Vagina (tissue), 2 donors: ENCODE measurements at places on chromosomes 13 and 19. TPM values are rescaled to one million over a fixed set of nuclear protein-coding genes. Genes with fewer than 3 reads are reported as not detected.

GRCh38 chr13:112998521-112999280 is 29.7 kb downstream of the MCF2L start:
- no peak overlapping the region for H3K27ac ChIP-seq
- peaks cover 24% of the 10 kb centered on the region for H3K4me1 ChIP-seq
- DNase-seq: no peak
- H3K36me3 ChIP-seq: no peaks in the 10 kb centered on the region
- H3K27me3 ChIP-seq: no peaks in the 10 kb centered on the region

- DNase-seq: no peak
- no peak overlapping the region for H3K4me3 ChIP-seq
- H3K27me3 ChIP-seq: no peaks in the 10 kb centered on the region
- no peak overlapping the region for H3K27ac ChIP-seq
Observed at GRCh38 chr13:31476753-31477152, 262.6 kb upstream of the RXFP2 start.

GRCh38 chr19:39677961-39678889 is 22.5 kb downstream of the LGALS16 start:
- no peak for DNase-seq
- H3K27ac ChIP-seq: no peak overlapping the region
- no peak overlapping the region for H3K4me3 ChIP-seq
- no peaks in the 10 kb centered on the region for H3K36me3 ChIP-seq
- H3K27me3 ChIP-seq: no peaks in the 10 kb centered on the region
- no peaks in the 10 kb centered on the region for H3K4me1 ChIP-seq

DNA sequence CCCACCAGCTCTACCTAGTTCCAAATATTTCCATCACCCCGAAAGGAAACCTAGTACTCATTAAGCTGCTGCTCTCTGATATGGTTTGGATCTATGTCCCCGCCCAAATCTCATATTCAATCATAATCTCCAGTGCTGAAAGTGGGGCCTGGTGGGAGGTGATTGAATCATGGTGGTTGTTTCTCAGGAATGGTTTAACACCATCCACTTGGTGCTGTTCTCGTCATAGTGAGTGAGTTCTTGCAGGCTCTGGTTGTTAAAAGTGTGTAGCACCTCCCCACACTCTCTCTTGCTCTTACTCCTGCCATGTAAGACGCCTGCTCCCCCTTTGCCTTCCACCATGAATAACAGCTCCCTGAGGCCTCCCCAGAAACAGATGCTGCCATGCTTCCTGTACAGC is 43.4 kb upstream of the MED4 start:
- H3K27me3 ChIP-seq: no peaks in the 10 kb centered on the region
- no peak for DNase-seq
- H3K4me1 ChIP-seq: no peaks in the 10 kb centered on the region

- H3K27ac ChIP-seq: no peak overlapping the region
- no peaks in the 10 kb centered on the region for H3K27me3 ChIP-seq
- peaks cover 6% of the 10 kb centered on the region for H3K4me1 ChIP-seq
- no peak overlapping the region for H3K4me3 ChIP-seq
- H3K36me3 ChIP-seq: no peaks in the 10 kb centered on the region
- DNase-seq: no peak
Observed at GRCh38 chr13:94234738-94235137, 244.7 kb downstream of the DCT start.

- H3K4me1 ChIP-seq: peaks cover 62% of the 10 kb centered on the region
- no peaks in the 10 kb centered on the region for H3K36me3 ChIP-seq
- peak overlapping the region; percentile 92 for H3K27ac ChIP-seq
- DNase-seq: no peak
Observed at GRCh38 chr13:30305456-30305970, 1.8 kb downstream of the KATNAL1 start.

- H3K4me3 ChIP-seq: no peak overlapping the region
- no peak for DNase-seq
- no peaks in the 10 kb centered on the region for H3K27me3 ChIP-seq
Observed at GRCh38 chr19:7266832-7267231, 27.4 kb downstream of the INSR start.

GRCh38 chr19:14577885-14578427 is 4.9 kb upstream of the CLEC17A start:
- no peak for DNase-seq
- H3K4me1 ChIP-seq: peaks cover 12% of the 10 kb centered on the region
- H3K36me3 ChIP-seq: no peaks in the 10 kb centered on the region
- no peaks in the 10 kb centered on the region for H3K27me3 ChIP-seq
- no peak overlapping the region for H3K4me3 ChIP-seq
- no peak overlapping the region for H3K27ac ChIP-seq

DNA sequence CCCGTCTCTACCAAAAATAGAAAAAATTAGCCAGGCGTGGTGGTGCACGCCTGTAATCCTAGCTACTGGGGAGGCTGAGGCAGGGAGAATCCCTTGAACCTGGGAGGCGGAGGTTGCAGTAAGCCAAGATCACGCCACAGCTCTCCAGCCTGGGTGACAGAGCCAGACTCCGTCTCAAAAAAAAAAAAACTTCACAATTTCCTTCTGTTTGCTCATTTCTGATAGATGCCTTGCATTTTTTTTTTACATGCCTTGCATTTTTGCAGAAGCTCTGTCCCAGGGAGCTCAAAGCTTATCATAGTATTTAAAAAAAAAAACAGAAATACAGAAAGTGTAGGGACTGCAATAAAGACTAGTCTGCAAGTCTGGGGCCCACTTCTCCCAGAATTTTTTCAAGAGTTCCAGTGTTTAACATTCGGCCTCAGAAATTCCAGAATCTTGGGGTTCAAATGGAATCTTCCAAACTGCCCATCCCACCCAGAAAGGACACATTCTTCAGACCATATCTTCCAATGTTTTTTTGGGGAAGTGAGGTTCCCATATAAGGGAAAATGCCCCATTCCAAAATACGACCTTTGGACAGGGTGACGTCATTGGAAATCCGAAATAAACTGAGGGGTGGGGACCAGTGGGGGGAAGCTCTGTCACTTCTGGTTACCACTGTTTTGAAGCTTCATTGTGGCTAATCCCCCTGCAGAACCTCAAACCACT is 17.2 kb upstream of the RAB8A start:
- no peak for DNase-seq
- no peaks in the 10 kb centered on the region for H3K27me3 ChIP-seq
- H3K36me3 ChIP-seq: peaks cover 98% of the 10 kb centered on the region
- H3K27ac ChIP-seq: no peak overlapping the region
- no peak overlapping the region for H3K4me3 ChIP-seq
- H3K4me1 ChIP-seq: peaks cover 35% of the 10 kb centered on the region

DNA sequence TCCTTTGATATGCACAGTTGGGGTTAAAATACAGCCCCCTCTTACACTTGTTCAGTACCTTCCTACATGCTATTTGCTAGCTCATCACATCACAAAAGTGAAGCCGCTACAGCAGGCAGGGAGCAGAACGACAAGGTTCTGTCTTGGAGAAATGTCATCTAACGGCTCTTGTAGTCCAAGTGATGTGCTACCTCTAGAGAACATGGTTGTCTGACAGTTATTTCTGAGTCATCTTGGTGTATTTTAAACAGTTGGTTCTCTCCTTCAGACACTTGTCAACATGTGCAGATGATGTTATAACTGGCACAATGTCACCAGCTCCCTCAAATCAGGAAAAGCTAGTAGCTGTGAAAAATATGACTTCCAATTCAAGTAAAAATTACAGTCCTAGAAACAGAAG is 865.0 kb downstream of the PCDH9 start:
- H3K4me3 ChIP-seq: no peak overlapping the region
- DNase-seq: no peak
- no peak overlapping the region for H3K27ac ChIP-seq
- no peaks in the 10 kb centered on the region for H3K4me1 ChIP-seq
- H3K27me3 ChIP-seq: no peaks in the 10 kb centered on the region

DNA sequence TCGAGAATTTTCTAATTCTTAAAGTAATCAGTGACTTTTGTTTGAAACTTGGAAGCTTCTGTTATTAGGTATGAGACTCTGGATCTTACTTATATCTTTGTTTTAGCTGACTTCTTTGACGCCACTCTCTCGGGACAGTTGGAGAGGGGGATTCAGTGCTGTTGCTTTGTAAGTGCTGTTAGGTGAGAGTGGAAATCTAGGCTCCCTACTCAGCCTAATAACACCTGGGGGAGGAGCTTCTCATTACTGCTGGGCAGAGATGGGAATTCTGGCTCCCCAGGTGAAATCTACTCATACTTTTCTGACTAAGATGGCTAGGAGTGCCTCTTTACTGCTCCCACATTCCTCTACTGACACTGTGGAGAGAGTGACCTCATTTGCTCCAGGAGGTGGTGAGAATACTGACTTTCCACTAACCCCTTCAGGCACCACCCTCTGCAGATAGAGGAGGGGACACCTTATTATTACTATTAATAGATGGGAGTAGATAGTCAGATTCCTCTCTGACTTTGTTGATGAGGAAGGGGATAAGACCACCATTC is 324.9 kb upstream of the SPRY2 start:
- no peak overlapping the region for H3K27ac ChIP-seq
- no peaks in the 10 kb centered on the region for H3K4me1 ChIP-seq
- no peaks in the 10 kb centered on the region for H3K27me3 ChIP-seq
- no peak for DNase-seq
- no peaks in the 10 kb centered on the region for H3K36me3 ChIP-seq

Gene CYP2F1
- not detected for total RNA-seq

Gene UNC13A
- total RNA-seq: 0.49 TPM

Gene FUT6
- total RNA-seq: 36.8 TPM

Gene ODAD3
- total RNA-seq: not detected
